ENCODE measurements at places on chromosomes 3 and 15.

GRCh38 chr15:66873856-66874255 lies 171.8 kb downstream of the SMAD6 start:
- no peak for DNase-seq

- DNase-seq, result peak; percentile 17
Observed at GRCh38 chr15:98442379-98442833, 205.9 kb upstream of the IGF1R start.

- DNase-seq, result no peak
Observed at GRCh38 chr3:51338632-51339031, 46.5 kb upstream of the MANF start.

GRCh38 chr15:73753250-73754130 lies at the start of gene INSYN1:
INSYN1 (minus strand) TSS chr15:73753351; CDS start chr15:73751130, 2,221 bp downstream.
- no peak for DNase-seq

DNA sequence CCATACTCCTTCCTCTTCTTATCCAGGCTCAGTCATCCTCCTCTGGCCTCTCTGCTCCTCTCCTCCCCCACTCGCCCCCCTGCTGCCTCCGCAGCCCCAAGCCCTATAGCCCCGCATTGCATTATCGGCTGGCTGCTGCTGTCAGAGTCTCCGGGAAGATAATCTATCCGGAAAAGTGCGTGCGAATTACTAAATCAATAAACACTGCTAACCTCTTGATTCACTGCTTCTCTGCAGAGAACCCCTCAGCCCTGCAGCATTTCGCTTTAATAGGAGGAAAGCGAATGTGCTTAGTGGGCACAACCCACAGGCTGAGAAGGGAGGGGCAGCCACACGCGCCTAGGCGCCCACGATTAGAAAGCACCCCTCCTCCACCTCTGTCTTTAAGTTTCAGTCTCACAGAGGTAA lies 167.6 kb downstream of the ABHD5 start:
- no peak for DNase-seq

- DNase-seq, result no peak
Observed at GRCh38 chr3:72977060-72977808, 19.4 kb upstream of the PPP4R2 start.

DNA sequence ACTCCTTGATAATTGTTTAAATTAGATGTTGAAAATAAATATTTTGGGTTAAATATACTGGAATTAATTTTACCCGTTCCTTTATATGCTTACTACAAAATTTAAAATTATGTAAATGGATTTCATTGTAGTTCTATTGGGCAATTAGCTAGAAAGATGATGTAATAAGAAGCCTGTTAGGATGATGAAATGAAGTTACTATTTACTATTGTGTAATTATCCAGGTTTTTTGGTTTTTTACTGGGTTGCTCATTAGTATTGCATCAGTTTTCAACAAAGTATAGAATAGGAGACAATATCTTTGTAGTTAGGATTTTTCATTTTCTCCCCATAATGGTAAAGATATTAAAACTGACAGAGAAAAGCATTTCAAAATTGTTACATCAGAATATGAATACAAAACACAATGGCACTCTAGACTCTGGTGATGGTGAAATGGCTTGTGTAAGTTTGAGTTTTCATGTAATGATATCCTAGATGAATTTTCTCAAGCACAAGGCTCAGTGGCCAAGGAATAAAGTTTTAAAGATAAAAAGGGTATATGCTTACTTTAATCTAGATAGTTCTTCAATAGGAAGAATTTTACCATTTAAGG lies 222.0 kb downstream of the P3H2 start:
- no peak for DNase-seq

- no peak for DNase-seq
Observed at GRCh38 chr3:138974462-138974861, 27.4 kb downstream of the FOXL2NB start.
